ENCODE measurements at places on chromosomes 5 and 9. TPM values are rescaled to one million over a fixed set of nuclear protein-coding genes. Genes with fewer than 3 reads are reported as not detected.

GRCh38 chr5:143200781-143201398, 202.6 kb downstream of the NR3C1 start:
- DNase-seq = no peak

DNA sequence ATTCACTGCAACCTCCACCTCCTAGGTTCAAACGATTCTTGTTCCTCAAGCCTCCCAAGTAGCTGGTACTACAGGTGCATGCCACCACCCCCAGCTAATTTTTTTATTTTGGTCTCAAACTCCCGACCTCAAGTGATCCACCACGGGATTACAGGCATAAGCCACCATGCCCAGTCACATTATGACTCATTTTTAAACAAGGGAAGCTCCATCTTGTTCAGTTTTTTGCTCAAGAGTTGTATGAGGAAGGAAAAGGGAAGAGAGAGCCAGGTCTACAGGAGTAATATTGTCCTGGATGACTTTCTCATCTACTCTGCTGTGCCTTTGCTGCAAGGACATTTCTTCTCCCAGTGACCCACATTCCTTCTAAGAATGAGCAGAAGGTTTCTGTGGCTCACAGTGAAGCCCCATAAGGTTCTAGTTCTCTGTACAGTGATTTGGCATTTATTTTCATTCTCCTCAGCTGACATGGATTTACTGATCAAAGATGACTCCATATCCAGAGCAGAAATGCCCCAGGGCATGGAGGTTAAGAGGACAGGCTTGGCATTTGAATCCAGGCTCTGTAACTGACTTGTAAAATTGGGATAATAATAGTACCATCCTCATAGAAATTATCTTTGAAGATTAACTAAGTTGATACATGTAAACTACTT, 153.5 kb downstream of the CDH6 start:
- no peak for DNase-seq

IFNA21 gene
- not detected for polyA plus RNA-seq

DNA sequence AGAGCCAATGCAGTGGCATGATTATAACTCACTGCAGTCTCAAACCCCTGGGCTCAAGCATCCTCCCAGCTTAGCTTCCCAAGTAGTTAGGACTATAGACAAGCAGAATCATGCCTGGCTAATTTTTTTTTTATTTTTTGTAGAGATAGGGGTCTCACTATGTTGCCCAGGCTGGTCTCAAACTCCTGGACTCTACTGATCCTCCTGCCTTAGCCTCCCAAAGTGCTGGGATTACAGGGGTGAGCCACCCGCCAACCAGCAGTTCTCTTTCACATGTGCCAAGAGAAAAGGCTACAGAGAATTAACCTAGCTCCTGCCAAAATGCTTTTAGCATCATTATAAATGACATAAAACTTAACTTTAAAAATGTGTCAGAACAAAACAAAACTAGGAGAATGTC, 8.1 kb downstream of the AK3 start:
- no peak for DNase-seq

- no peak for DNase-seq
Measured at GRCh38 chr5:1317921-1318565, 23.2 kb upstream of the TERT start.

GNA14 gene
- 16.0 TPM for polyA plus RNA-seq

DNA sequence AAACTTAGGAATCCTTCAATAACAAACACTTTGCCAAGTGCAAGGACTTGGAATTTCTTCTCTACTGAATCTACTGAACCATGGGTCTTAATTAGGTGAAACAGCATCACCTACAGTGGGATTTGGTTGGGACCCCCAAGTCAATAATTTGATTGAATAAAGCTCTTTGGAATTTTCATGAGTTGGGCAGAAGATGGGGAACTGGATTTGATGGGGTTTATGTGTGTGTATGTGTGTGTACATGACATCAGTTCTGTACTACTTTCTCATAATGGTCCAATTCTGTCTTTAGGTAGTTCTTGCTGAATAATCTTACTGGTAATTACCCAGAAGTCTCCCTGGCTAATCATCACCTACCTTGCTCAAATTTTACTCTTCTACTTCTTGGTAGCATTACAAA, 198.4 kb upstream of the TBCA start:
- DNase-seq = no peak

DNA sequence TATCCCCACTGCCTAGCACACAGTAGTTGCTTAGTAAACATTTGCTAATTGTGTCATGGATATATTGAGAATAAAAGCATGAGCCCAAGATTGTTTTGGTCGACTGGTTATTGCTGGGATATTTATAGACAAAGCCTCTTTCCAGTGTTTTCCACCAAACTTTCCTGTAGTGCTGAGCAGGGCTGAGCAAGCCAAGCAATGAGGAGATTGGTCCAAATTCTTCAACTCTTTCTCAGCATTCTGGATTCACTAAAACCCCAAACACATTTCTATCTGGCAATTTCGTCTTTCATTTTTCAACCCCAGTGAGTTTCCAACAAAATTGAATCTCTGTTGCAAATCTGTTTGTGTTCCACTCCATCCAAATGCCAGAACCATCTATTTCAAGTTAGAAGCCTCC, 31.9 kb upstream of the TARS1 start:
- no peak for DNase-seq

GRCh38 chr9:103627731-103628130, 466.4 kb upstream of the SMC2 start:
- no peak for DNase-seq

MEIKIN gene
- polyA plus RNA-seq = not detected

DNA sequence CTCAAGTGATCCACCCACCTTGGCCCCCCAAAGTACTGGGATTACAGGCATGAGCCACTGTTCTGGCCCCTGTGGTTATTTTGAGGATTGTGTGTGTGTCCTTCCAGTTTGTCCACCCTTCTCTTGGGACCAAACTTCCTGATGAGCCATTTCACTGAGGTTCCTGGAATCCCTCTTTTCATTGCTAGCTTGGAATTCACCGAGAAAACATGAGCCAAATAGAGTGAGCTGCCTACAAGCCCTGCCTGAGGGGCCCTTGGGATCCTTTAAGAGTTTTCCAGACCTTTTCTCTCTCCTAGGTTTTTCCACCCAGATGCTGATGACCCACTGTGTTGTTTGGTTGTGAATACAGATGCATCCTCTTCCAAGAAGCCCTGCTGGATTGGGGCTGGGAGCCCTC, 13.2 kb upstream of the KIF12 start:
- DNase-seq = no peak

GRCh38 chr5:132787076-132787475, 10.0 kb upstream of the SEPTIN8 start:
- DNase-seq = no peak

- no peak for DNase-seq
Measured at GRCh38 chr9:85483208-85483607, 258.5 kb downstream of the AGTPBP1 start.

DNA sequence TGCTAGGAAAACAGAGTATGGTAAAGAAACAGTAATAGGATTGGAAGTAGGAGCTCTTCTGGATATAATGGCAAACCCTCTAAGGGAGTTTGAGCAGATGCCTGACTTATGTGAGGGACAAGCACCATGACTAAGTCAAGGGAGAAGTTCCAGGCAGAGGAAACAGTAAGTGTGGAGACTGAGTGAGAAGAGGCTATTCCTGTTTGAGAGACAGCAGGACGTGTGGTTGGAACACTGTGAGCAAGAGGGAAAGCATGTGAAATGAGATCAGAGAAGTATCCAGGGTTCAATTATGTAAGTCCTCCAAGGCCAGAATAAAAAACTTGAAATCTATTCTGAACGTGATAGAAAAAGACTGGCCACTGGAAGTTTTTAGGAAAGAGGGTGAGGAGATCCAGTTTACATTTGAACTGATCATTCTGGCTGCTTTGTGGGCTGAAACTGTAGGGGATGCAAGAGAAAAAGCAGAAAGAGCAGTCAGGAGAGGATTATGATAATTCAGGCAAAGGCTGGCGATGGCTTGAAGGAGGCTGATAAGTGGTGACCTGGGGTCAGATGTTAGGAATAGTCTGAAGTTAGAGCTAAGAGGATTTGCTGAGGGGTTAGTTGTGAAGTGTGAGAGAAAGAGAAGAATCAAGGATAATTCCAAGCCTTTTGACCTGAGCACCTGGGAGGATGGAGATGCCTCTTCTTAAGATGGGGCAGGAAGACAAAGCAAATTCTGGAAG, 19.2 kb downstream of the DMAC1 start:
- no peak for DNase-seq

DNA sequence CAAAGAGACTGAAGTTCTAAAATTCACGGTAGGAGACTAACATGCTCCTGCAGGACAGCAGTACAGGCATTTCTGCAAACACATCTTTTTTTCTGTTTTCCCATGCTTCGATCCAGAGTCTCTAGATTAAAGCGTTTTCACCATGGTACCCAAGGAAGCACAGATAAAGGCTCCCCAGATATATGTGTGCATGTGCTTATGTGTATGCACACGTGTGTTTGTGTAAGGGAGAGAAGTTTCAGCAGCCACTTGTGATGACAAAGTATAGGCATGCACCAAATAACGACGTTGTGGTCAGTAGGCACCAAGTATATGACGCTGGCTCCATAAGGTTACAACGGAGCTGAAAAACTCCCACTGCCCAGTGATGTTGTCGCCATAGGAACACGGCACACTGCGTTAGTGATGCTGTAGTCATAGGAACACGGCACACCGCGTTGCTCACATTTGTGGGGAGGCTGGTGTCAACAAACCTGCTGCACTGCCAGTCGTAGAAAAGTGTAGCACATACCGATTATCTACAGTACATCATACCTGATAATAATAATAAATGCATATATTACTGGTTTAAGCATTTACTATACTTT, 21.7 kb downstream of the MED10 start:
- DNase-seq = no peak

SLC30A5 gene
- 95.5 TPM for polyA plus RNA-seq

GRCh38 chr5:124492444-124493224, 253.8 kb downstream of the ZNF608 start:
- no peak for DNase-seq

- DNase-seq = no peak
Measured at GRCh38 chr9:111833941-111834340, 39.2 kb upstream of the SHOC1 start.

GRCh38 chr9:81473708-81474107, 215.6 kb downstream of the TLE1 start:
- no peak for DNase-seq

DNA sequence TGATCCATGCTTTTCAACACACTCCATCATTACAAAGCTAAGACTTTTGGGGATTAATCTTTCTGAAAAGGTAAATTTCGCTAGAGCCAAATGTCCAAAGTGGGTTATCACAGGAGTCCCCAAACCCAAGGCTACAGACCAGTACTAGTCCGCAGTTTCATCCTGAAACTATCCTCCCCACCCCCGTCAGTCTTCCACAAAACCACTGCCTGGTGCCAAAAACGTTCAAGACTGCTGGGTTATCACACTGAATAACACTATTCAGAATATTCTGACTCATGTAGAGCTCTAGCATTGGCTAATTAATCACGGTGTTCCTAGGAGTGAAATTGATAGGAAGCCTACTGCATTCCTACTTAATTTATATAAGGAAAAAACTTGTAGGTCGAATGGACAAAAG, 24.7 kb downstream of the ERP44 start:
- DNase-seq = no peak

FOXD4L4 gene
- not detected for polyA plus RNA-seq

DNA sequence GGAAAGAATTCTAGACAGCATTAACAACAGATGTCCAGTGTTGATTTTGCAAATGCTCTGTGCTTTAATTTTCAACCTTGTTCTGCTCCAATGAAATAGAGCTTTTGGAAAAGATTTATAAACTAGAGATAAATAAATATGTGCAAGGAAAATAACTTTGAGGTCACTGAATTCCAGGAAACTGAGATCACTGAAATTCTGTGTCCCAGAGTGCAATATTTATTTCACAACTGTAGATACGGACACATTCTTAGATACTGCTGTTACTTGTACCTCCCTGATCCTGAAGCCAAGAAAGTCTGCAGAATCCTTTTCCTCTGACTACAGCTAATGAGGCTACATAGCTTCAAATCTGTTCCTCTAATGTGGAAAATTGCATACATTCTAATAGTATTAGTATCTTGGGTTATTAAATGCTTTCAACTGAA, 222.9 kb downstream of the DOCK8 start:
- DNase-seq = no peak

GRCh38 chr5:160506006-160507004, 84.7 kb downstream of the PTTG1 start:
- no peak for DNase-seq

- DNase-seq = no peak
Measured at GRCh38 chr5:65127161-65127901, 354.4 kb downstream of the ADAMTS6 start.

GRCh38 chr5:7501061-7501460, 105.1 kb downstream of the ADCY2 start:
- DNase-seq = no peak

GRCh38 chr5:169869066-169869465, 111.2 kb downstream of the INSYN2B start:
- DNase-seq = no peak

DNA sequence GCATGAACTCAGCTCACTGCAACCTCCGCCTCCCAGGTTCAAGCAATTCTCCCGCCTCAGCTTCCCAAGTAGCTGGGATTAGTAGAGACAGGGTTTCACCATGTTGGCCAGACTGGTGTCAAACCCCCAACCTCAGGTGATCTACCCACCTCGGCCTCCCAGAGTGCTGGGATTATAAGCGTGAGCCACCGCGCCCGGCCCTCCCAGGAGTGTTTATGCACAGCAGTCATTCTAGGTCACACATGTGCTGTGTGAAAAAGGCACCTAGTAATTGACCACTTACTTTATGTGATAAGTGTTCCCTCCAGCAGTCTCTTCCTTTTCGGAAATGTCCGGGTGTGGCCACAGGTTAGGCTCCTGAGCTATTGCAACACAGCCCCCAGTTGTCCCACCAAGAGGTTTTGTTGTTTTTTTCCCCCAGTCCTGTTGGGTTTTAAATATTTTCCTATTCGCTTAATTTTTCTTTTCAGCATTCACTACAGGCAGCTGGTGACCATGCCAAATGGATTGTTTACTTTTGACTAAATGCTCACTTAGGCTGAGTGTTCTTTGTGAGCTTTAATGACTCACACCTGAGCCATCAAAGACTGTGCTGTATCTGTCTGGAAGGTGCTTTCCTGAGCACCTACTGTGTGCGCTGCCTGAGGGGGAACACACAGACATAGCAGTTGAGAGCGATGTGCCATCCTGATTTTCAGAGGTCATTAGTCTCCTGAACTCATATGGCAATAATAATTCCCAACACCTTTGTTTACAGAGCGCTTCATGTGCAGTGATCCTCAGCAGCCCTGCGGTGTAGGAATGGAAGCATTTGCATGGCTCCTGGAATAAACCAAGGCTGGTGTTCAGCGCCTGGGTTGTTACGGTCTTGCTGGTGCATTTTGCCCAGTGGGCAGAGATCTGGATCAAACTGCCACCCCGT, 94.3 kb downstream of the MVB12B start:
- DNase-seq = no peak

DNA sequence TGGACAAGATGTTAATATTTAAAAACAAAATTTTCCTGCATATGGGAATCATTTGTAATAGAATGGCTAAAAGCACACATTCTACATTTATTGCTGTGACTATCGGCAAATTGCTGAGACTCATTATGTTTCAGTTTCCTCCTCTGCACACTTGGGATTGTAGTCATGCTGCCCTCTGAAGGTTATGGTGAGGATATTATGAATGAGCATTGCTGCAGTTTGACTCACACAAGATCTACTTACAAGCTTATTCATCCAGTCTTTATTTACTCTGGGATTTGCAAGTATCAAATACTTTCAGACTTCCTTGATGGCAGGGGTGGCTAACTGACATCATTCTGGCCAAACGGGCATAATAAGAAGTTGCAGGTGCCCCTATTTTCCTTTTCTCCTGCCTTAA, 9.5 kb upstream of the NFIL3 start:
- DNase-seq = no peak

- DNase-seq = no peak
Measured at GRCh38 chr5:93911609-93912008, 170.2 kb upstream of the POU5F2 start.

GRCh38 chr9:135306699-135307098, 172.9 kb upstream of the PPP1R26 start:
- no peak for DNase-seq

Data from right renal cortex interstitium (tissue), 3 donors.